ENCODE measurements at places on chromosomes 3 and 15. TPM values are rescaled to one million over a fixed set of nuclear protein-coding genes. Genes with fewer than 3 reads are reported as not detected.

- H3K27me3 ChIP-seq = no peaks in the 10 kb centered on the region
- H3K4me1 ChIP-seq = peaks cover 21% of the 10 kb centered on the region
- DNase-seq = peak; percentile 92
- peak overlapping the region; percentile 89 for H3K27ac ChIP-seq
Measured at GRCh38 chr15:57306161-57306943, 70.0 kb upstream of the CGNL1 start.

GRCh38 chr3:160911411-160911810 lies 155.4 kb downstream of the PPM1L start:
- no peak for DNase-seq
- H3K27me3 ChIP-seq = no peaks in the 10 kb centered on the region
- no peak overlapping the region for H3K4me3 ChIP-seq

The GOLGA8F gene
- total RNA-seq = not detected

The ARHGAP31 gene
- 49.7 TPM for total RNA-seq

GRCh38 chr3:26719134-26719533 lies 96.6 kb downstream of the LRRC3B start:
- no peak for DNase-seq
- H3K27ac ChIP-seq = no peak overlapping the region
- H3K4me3 ChIP-seq = no peak overlapping the region
- no peaks in the 10 kb centered on the region for H3K4me1 ChIP-seq
- peaks cover 2% of the 10 kb centered on the region for H3K27me3 ChIP-seq

The CTXN2 gene
- total RNA-seq = not detected

GRCh38 chr15:31302778-31303725 lies 23.6 kb upstream of the KLF13 start:
- H3K27me3 ChIP-seq = peaks cover 27% of the 10 kb centered on the region
- H3K4me1 ChIP-seq = peaks cover 17% of the 10 kb centered on the region
- no peaks in the 10 kb centered on the region for H3K36me3 ChIP-seq
- H3K4me3 ChIP-seq = no peak overlapping the region
- DNase-seq = peak; percentile 80

DNA sequence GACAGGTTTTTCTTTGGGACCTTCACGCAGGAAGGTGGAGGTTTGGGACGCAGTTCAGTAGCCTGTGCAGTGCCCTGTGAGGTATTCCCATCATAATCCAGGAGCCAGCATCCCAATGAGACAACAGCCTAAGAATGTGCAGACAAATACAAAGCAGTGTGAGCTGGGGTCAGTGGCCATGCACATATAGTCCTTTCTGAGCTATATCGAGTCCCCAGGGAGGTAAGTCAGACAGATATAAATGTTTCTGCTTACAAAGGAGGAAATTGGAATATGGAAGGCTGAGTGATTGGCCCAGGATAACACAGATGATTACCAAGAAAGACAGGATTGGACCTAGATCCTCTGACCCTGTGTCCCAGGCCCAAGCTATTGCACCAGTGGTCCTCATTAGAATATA lies 216.6 kb upstream of the TRIM42 start:
- no peak for DNase-seq
- peaks cover 30% of the 10 kb centered on the region for H3K36me3 ChIP-seq
- H3K4me1 ChIP-seq = no peaks in the 10 kb centered on the region
- no peak overlapping the region for H3K4me3 ChIP-seq

- H3K27me3 ChIP-seq = peaks cover 54% of the 10 kb centered on the region
- no peaks in the 10 kb centered on the region for H3K36me3 ChIP-seq
- H3K4me3 ChIP-seq = no peak overlapping the region
- H3K4me1 ChIP-seq = peaks cover 4% of the 10 kb centered on the region
- DNase-seq = no peak
Measured at GRCh38 chr3:195802261-195802701, 9.4 kb downstream of the MUC4 start.

- no peaks in the 10 kb centered on the region for H3K27me3 ChIP-seq
- DNase-seq = no peak
- no peaks in the 10 kb centered on the region for H3K4me1 ChIP-seq
Measured at GRCh38 chr3:66729687-66730393, 229.0 kb upstream of the LRIG1 start.

The AADACL2 gene
- not detected for total RNA-seq

DNA sequence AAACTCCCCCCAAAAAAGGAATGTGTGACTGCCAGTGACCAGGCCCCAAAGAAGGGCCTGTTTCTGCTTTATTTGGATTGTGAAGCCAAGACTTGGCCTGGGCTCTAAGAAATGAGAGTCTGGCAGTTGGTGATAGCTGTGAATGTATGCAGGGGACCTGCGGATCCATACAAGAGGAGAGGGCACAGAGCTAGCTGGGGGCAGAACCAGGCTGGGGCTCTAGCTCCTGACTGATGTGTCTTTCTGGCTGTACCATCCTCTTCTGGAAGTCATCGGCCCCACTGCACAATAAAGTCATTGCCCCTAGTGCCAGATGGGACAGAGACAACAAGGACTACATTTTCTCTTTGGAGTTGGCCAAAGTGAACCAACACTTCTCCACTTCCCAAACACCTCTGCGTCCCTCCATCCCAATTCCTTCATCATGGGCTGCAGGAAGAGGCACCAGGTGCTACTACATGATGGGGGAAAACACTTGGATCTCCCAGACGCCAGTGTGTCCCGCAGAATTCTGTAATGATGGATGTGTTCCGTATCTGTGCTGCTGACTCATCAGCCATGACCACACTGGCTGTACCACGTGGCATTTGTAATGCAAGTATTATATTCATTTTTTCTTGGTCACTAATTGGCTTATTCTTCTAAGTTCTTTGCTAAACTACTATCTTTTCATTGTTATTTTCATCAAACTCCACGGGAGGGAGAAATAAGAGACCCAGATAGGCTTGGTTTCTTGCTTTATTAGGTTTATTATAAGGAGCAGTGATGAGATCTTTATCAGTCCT lies 1.7 kb upstream of the PLA2G4F start:
- H3K27ac ChIP-seq = no peak overlapping the region
- H3K4me1 ChIP-seq = peaks cover 3% of the 10 kb centered on the region
- H3K4me3 ChIP-seq = no peak overlapping the region
- DNase-seq = no peak
- peaks cover 28% of the 10 kb centered on the region for H3K36me3 ChIP-seq
- H3K27me3 ChIP-seq = no peaks in the 10 kb centered on the region

GRCh38 chr15:25673351-25673750 lies 189.8 kb downstream of the ATP10A start:
- peaks cover 42% of the 10 kb centered on the region for H3K4me1 ChIP-seq
- H3K27ac ChIP-seq = no peak overlapping the region
- H3K27me3 ChIP-seq = no peaks in the 10 kb centered on the region
- H3K36me3 ChIP-seq = peaks cover 18% of the 10 kb centered on the region
- DNase-seq = no peak

The GP5 gene
- 0.10 TPM for total RNA-seq

GRCh38 chr15:39579487-39580116 lies 1.3 kb upstream of the THBS1 start:
- DNase-seq = no peak
- H3K4me3 ChIP-seq = peak overlapping the region; percentile 97
- peak overlapping the region; percentile 95 for H3K27ac ChIP-seq
- H3K36me3 ChIP-seq = peaks cover 30% of the 10 kb centered on the region

The FSTL1 gene
- total RNA-seq = 2,574 TPM

DNA sequence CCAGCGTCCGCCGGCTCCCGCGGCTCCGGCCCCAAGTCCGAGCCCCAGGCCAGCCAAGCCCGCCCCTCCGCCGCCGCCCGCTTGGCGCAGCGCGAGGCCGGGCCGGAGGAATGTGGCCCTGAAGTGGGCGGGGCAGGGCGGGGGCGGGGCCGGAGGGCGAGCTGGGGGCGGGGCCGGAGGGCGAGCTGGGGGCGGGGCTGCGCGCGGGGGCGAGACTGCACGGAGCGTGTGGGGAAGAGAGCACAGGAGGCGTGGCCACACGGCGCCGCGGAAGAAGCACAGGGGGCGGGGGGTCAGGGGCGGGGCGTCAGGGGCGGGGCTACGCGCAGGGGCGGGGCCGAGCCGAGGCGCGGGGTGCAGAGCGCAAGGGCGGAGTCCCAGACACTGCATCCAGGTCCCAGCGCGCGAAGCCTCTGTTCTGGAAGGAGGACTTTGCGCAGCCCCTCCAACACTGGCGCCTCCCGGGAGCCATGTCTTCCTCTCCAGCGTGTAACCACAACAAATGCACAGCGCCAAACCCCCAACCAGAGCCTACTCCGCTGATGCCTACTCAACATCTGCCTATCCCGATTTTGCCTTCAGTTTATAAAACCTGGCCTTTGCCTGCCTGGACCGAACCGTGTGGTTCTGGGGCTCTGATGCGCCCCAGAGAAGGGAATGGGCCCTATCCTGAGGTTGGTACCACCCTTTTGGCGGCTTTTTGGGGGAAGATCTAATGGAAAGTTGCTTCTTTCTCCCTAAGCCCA lies 105.5 kb downstream of the IQSEC1 start:
- no peaks in the 10 kb centered on the region for H3K27me3 ChIP-seq
- H3K27ac ChIP-seq = no peak overlapping the region
- H3K4me1 ChIP-seq = peaks cover 41% of the 10 kb centered on the region
- DNase-seq = peak; percentile 97
- H3K36me3 ChIP-seq = no peaks in the 10 kb centered on the region

GRCh38 chr15:75578173-75578947 lies 755 bp downstream of the PTPN9 start:
- peak overlapping the region; percentile 97 for H3K27ac ChIP-seq
- DNase-seq = peak; percentile 84
- no peaks in the 10 kb centered on the region for H3K27me3 ChIP-seq
- peaks cover 6% of the 10 kb centered on the region for H3K36me3 ChIP-seq

- H3K4me1 ChIP-seq = peaks cover 18% of the 10 kb centered on the region
- DNase-seq = no peak
- peaks cover 5% of the 10 kb centered on the region for H3K27me3 ChIP-seq
- H3K36me3 ChIP-seq = no peaks in the 10 kb centered on the region
- no peak overlapping the region for H3K27ac ChIP-seq
Measured at GRCh38 chr3:87173071-87173470, 54.0 kb upstream of the CHMP2B start.

- no peaks in the 10 kb centered on the region for H3K4me1 ChIP-seq
- no peaks in the 10 kb centered on the region for H3K36me3 ChIP-seq
- H3K27ac ChIP-seq = no peak overlapping the region
- no peak for DNase-seq
- H3K27me3 ChIP-seq = peaks cover 50% of the 10 kb centered on the region
Measured at GRCh38 chr15:66172324-66172980, 81.1 kb downstream of the MEGF11 start.

GRCh38 chr3:64977308-64978100 lies 289.7 kb upstream of the ADAMTS9 start:
- no peak overlapping the region for H3K4me3 ChIP-seq
- peaks cover 2% of the 10 kb centered on the region for H3K4me1 ChIP-seq
- H3K27ac ChIP-seq = no peak overlapping the region
- H3K36me3 ChIP-seq = no peaks in the 10 kb centered on the region

- peaks cover 2% of the 10 kb centered on the region for H3K27me3 ChIP-seq
- peaks cover 5% of the 10 kb centered on the region for H3K4me1 ChIP-seq
- H3K4me3 ChIP-seq = no peak overlapping the region
- H3K36me3 ChIP-seq = no peaks in the 10 kb centered on the region
- no peak overlapping the region for H3K27ac ChIP-seq
- no peak for DNase-seq
Measured at GRCh38 chr3:24551626-24552025, 57.0 kb upstream of the THRB start.

DNA sequence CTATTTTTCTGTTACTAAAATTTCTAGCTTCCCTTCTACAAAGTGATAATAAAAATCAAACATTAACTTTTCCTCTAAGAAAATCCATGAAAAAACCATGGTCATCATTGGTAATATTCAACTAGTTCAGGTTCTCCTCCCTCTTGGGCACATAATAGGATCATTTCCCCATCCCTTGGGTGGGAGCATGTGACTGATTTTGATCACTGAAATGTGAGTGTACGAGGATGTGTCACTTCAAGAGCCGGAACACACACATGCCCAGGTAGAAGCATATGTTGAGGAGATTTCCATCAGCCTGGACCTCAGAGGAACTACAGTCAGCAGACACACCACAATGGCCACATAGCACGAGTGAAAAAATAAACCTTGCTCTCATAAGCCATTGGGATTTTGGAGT lies 36.1 kb downstream of the AP3S2 start:
- H3K36me3 ChIP-seq = peaks cover 29% of the 10 kb centered on the region
- no peak overlapping the region for H3K4me3 ChIP-seq
- no peak overlapping the region for H3K27ac ChIP-seq
- no peak for DNase-seq
- no peaks in the 10 kb centered on the region for H3K4me1 ChIP-seq

The CLDND1 gene
- 93.2 TPM for total RNA-seq
